ENCODE measurements at places on chromosomes 3 and 15.
A peak's percentile ranks its signal among the peaks of the same experiment; 100 is the strongest.

- peak; percentile 64 for DNase-seq
Measured at GRCh38 chr3:155079746-155080487, at the start of gene MME. Gene MME, plus strand, starts transcription at chr3:155080319. Its CDS starts 3,849 bp downstream, at chr3:155084168.

GRCh38 chr15:62569460-62570404 lies 404.6 kb upstream of the C2CD4B start:
- DNase-seq = peak; percentile 80

DNA sequence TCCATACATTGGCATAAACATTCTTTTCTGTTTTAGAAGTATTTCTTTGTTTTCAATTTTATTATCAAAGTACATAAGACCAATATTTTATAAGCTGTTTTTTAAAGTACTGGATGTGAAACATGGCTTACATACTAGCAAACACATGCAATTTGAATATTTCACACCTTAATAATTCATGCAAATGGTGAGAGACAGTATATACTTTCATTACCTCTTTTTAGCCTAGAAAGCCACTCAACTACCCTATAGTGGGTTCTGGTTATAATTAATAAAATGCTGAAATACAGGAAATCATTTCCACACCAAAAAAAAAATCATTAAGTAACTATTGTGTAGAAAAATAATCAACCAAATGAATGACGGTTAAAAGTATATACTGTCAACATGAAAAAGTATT lies 38.5 kb upstream of the MELTF start:
- DNase-seq = no peak

- no peak for DNase-seq
Measured at GRCh38 chr3:53836084-53836872, 9.9 kb downstream of the CHDH start.

GRCh38 chr3:182393830-182394367 lies 399.4 kb upstream of the ATP11B start:
- no peak for DNase-seq

DNA sequence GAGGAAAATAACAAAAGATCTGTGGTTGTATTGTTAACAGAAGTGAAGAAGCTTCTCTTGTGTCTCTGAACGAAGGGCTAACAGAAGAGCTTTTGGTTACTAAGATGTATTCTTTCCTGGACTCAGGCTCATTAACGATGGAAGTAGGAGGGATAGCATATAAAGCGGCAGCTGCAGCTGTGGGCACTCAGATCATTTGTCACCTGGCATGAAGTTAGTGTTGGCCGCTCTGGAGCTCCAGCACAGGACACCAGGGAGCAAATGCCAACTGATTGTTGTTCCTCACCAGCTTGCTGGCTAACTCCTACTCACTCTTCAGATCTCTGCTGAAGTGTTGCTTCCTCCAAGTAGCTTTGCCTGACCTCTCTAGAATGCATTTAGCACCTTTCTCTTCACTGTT lies 15.5 kb upstream of the SLITRK3 start:
- no peak for DNase-seq

- DNase-seq = no peak
Measured at GRCh38 chr3:126017362-126017761, 48.4 kb downstream of the ROPN1B start.

- no peak for DNase-seq
Measured at GRCh38 chr3:117105686-117106085, 396.1 kb downstream of the TUSC7 start.

GRCh38 chr3:108202834-108203233 lies 19.4 kb downstream of the IFT57 start:
- DNase-seq = no peak

All from left ventricle myocardium superior (tissue), 1 donor.